Stimulated activated CD4-positive, alpha-beta T cell treated with anti-CD3 and anti-CD28 coated beads, Interleukin-2, amount 100 ng/mL, for 24 hours (primary cell): ENCODE measurements at places on chromosomes 6 and 20.
A peak's percentile ranks its signal among the peaks of the same experiment; 100 is the strongest.

DNA sequence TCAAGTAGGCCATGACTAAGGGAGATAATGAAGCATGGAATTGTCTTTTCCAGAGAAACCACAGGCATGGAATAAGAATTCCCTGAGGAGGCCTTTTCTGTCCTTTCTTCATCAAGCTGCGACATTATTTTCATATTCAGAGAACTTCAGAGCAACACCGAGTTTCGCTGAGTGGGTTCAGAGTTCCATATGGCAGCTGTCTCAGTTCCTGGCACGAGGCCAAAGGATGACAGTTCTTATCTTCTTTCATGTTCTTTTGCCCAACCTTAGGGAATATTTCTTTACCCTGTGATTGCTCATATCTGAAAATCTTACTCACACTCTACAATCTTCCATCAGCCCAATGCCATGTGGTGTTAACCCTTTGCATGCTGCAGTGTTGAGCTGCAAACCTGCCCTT is 135.3 kb upstream of the BMP2 start:
- DNase-seq, result no peak

GRCh38 chr20:38547288-38548085 is 33.5 kb upstream of the ADIG start:
- no peak for DNase-seq

DNA sequence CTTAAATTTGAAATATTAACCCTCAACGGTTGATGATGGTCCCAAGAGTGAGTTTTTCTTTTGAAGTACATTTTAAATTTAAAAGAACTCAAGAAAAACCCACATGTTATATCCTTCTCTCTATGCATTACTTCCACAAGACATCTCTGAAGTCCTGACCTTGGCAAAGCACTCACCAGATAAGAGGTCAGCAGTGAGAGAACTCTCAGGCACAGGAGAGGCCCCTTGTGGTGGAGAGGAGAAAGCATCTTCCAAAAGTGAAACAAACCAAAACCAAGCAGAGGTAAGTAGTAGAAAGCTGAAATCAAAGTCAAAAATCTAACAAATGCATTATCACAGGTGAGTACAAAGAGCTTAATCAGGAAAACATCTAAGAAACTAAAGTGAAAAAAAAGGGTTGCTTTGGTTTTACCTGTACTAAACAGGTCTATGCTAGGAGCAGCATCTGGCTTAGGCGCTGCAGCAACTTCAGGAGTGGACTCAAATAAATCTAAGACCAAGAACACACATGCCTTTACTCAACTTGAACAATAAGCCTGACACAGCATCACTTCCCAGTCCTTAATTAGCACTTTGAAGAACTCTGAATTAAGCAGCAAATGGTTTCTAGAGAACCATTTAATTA is 80.5 kb downstream of the PRSS35 start:
- no peak for DNase-seq

GRCh38 chr6:24927985-24928745 is 7.6 kb downstream of the RIPOR2 start:
- no peak for DNase-seq

- DNase-seq, result no peak
Measured at GRCh38 chr6:41451039-41451438, 95.1 kb upstream of the FOXP4 start.

DNA sequence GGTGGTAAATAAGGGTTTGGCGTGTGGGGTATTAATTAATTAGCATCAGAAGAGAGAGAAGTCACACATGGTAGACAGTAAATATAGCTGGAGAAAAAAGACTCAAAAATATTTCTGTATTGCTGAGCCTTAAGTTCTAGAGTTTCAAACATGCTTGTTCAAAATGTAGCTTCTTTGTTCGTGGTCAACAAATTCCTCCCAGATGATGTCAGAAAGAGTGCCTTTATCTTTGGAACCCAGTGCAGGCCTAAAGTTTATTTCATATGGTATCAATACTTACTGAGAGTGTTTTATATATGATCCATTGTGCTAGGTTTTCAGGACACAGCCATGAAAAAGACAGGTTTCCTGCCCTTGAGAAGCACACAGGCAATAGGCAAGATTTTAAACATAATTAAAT is 18.3 kb downstream of the MARCKS start:
- DNase-seq, result no peak

- DNase-seq, result no peak
Measured at GRCh38 chr20:42018979-42019378, 400.8 kb upstream of the CHD6 start.

DNA sequence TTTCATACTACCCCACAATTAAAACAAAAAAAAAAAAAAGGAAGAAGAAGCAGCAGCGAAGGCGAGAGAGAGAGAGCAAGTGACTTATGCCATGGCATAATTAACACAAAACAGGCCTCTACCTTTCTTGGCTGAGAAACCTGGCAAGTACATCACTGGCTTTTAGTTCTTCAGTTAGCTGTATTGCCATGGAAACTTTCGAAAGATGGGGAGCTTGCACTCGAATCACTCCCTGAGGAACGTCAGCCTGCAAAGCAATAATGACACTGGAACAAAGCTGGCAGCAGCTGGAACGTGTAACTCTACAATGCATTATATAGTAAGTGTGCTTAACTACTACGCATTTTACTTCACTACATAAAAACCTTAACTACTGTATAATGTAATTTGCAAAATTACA is 126.1 kb downstream of the ARHGAP18 start:
- DNase-seq, result no peak

DNA sequence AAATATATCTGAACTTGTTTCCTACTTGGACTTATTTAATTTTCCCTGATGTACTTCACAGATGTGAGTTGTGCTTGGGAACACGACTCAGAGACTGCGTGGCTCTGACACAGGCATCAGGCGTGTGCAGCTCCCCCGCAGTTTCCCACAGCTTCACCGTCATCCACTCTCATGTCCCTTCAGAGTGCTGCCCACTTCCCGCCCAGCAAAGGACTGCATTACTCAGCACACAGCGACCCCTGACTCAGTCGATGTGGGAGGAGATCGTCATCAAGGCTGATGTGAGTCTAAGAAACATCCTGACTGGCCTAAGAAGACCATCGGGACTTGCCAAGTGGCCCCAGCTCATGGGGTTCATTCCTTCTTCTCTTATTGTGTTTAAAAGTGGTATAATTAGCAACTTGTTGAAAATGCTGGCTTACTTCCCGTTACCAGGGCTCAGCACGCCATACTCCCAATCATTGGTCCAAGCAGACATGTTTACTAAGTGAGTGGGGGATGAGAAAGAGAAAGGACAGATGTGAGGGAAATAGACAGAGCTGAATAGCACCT is 539.4 kb upstream of the JARID2 start:
- DNase-seq, result peak; percentile 79

- DNase-seq, result no peak
Measured at GRCh38 chr6:164396071-164397047, 913.0 kb downstream of the C6orf118 start.

DNA sequence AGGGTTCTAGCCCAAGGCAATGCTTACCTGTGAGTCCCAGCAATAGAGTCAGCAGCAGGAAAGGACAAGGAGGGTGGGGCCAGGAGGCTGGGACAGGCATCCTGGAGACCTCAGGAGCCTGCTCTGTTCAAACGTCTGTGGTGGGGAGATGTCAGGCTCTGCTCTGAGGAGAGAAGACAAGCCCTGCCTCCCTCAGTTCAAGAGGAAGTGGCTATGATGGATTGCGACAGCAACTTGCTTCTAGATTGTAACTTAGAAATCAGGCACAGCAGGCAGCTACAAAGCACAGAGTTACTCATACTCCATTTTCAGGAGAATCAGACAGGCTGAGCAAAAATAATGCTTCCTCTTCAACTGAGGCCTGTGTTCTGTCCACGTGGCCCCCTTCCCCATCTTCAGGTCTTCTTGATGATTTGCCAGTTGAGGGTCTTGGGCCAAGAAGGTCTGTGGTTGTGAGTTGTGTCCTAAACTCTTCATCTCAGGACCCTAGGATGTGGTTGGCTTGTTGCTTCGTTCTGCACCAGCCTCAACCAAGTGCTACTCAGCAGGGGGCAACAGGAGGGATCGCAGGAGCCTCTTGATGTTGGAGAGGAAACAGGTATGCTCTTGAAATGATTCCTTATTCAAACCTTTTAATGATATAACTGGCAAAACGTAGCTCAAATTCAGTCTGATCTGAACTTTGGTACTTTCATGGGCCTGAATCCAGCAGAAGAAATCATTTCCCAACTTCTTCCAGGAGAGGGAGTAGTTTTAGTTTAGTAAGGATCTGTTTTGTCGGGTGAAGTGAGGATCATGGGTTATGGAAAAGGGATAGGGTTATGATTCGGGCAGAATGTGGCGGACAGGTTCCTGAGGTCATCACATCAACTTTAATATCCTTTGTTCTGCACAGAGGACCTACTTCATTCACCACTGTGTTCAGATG is 31.0 kb downstream of the SIRPB1 start:
- no peak for DNase-seq

- no peak for DNase-seq
Measured at GRCh38 chr20:9927224-9927623, 88.3 kb upstream of the PAK5 start.

DNA sequence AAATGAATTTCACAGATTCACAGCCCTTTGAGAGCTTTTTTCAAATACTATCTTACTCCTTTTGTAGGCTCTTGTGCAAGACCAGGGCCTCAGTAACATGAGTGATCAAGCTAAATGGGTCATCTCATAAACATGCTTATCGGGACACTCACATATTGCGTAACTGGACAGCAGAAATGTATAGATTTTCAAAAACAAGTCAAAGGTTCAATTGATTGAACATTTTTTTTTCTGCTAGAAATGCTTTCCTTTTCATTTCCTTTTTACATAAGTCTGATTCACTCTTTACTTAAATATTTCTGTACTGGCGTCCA is 8.7 kb upstream of the SALL4 start:
- DNase-seq, result no peak

GRCh38 chr6:170087941-170088581 is 202.8 kb downstream of the DLL1 start:
- peak; percentile 47 for DNase-seq

GRCh38 chr6:165823609-165824326 is 160.7 kb upstream of the PDE10A start:
- no peak for DNase-seq

DNA sequence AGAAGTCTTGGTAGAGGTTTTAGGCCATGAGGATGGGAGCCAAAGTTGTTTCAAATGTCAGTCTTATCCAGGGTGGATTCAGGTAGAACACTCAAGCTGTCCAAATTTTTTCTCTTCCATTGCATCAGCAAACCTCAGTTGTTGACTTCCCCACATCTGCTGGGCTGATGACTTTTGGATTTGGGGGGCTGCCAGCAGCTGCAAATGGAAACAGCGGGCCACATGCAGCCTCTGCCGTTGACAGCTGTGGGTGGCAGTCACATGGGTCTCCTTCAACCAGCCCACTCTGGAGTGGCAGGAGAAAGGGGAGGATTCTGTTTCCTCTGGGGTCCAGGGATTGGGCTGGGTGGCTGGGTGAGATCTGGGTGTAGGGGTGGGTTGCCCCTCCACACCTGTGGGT is 5.8 kb upstream of the MLN start:
- no peak for DNase-seq

- DNase-seq, result no peak
Measured at GRCh38 chr6:11944111-11944510, 68.0 kb upstream of the HIVEP1 start.

DNA sequence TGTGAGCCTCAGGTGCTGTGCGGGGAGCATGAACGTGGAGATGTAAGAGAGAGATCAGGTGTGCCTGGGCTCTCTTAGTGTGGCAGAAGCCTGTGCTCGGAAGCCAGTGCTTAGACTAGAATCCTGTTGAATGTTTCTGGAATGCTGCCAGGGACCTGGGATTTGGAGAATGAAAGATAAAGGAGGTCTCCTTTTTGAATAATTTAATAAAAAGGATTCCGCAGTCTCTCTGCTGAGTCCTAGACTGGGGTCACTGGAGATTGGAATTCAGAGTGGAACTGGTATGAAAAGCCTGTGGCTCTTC is 18.8 kb upstream of the EFCAB8 start:
- DNase-seq, result no peak

- DNase-seq, result no peak
Measured at GRCh38 chr6:28794175-28795002, 129.4 kb downstream of the TRIM27 start.

DNA sequence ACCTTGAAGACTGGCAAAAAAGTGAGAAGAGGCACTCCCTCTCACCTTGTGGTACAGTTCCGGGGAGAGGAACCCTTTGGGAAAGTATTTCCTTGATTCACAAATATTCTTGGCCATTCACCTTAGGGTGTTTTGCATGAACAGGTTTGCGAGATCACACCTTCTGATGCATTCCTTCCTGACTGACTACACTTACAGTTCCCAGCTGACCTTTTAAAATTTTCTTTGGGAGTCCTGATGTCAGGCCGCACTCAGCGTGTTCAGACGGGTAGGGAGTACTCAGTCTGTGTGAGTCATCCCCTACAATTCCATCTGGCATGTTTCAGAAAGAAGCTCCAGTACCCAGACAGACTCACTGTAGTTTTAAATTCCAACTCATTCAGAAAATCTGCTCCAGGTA is 1.7 kb downstream of the ADGRF4 start:
- no peak for DNase-seq

DNA sequence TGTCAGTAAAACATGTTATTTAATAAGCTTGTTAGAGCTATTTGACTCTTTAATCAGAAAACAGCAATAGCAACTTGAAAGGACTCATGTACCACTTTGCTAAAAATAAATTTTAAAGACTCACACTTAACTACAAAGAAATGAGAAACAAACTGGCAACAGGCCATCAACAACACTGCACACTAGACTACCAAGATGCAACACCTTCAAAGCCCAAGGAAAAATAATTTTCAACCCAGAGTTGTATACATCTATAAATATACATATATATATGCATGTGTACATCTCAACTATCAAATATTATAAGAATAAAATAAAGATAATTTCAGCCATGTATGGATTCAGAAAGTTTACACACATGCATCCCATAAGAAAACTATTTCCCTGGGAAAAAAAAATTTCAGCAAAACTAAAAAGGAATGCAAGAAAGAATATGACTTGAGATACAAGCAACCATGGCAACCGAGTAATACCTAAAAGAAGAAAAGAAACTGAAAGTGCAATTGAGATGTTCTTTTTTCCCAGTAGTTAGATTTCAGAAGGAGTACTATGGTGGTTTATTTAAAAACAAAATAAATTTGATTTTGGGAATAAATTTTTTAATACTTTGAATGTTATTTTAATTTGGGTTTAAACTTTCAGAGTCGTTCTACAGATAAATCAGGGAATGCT is 303.8 kb downstream of the UBE3D start:
- DNase-seq, result no peak

DNA sequence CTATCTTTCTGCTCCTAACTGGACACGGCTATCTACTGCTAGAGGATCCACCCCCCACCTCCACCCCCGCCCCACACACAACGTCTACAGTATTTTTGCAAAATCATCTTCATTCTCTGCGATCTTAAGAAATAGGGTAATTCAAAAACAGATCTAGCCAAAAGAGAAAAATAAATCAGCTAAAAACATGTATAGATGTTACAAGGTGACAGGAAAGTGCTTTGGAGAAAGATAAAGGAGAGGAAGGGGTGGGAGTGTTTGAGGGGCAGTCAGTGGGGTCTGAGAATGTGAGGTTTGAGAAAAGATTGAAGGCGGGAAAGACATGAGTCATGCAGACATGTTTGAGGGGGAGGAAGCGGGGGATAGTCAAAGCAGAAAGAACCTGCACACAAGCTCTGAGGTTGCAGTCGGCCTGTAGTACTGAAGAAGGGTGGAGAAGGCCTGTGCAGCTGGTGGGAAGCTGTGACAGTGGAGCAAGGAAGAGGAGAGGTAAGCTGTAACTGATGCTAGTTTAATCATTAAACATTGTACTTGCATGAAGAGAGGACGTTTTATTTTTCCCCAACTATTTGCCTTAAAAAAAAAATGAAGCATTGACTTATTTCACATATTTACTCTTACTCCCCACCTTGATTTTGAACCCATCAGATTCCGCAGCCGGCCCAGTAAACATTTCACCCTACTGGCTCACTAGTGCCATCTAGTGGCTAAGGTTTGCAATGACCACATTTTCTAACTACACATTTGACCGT is 332.6 kb downstream of the ADGRB3 start:
- peak; percentile 61 for DNase-seq
